Stimulated activated CD4-positive, alpha-beta T cell treated with anti-CD3 and anti-CD28 coated beads, TNF-alpha, amount 100 ng/mL, for 4 hours (primary cell): ENCODE measurements at places on chromosomes 5 and 9.

GRCh38 chr5:138271281-138271680 is 3.1 kb downstream of the GFRA3 start:
- DNase-seq = no peak

- no peak for DNase-seq
Observed at GRCh38 chr9:2709645-2710101, 7.6 kb upstream of the KCNV2 start.

GRCh38 chr9:69746859-69747560 is 12.8 kb downstream of the PTAR1 start:
- DNase-seq = no peak

DNA sequence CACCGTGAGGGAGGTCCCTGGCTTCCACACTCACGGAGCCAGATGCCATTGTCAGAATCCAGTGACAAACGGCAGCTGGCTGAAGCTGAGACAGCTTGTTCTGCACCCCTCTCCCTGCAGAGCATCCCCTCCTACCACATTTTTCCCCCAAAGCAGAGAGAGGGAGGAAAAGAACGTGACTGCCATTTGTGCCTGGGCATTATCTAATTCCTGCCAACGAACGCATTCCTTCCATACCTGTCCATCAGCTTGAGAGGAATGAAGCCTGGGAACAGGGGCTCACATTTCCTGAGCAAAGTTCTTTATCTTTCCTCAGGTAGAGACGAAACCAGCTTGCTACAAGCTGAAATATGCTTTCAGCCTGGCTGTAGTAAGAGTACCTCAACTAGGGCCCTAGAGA is 175.4 kb downstream of the SLIT3 start:
- no peak for DNase-seq

- no peak for DNase-seq
Observed at GRCh38 chr5:138649775-138650174, 74.6 kb upstream of the HSPA9 start.

DNA sequence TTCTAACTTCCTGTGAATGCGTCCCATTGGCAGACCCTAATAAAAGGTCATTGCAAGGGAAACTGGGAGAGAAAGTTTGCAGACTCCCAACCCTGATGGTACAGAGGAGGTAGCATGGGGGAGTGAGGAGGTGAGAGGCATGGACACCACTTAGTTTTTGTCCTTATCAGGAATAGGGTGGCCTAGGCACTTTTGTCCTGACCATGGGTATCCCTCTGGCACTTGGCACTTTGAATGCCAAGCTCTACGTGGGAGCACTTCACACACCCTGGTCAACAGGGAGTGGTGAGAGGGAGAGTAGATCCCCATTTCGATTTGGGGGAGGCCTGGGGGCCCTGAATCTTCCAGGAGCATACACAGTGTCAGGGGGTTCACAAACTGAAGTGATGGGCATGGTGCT is 75.6 kb upstream of the SH3PXD2B start:
- DNase-seq = no peak

DNA sequence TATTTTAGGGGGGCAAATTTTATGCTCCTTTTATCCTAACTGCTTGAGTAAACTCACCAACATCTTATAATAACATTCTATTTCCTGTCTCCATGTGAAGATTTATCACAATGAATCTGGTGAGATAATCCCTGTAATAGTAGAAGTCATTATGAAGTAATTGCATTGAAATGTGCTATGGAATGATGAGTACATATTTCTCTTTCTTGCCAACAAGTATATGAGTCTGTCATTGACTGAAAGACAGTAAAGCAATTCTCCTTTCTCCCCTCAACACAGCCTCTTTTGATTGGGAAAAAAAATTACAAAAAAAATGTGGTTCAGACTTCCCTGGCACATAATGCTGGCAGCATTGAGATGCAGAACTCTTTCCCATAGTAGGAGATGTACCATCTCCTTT is 459.2 kb upstream of the RGMB start:
- DNase-seq = no peak

GRCh38 chr9:79693750-79694149 is 122.0 kb downstream of the TLE4 start:
- DNase-seq = no peak
